ENCODE measurements at places on chromosomes 6 and 20.

DNA sequence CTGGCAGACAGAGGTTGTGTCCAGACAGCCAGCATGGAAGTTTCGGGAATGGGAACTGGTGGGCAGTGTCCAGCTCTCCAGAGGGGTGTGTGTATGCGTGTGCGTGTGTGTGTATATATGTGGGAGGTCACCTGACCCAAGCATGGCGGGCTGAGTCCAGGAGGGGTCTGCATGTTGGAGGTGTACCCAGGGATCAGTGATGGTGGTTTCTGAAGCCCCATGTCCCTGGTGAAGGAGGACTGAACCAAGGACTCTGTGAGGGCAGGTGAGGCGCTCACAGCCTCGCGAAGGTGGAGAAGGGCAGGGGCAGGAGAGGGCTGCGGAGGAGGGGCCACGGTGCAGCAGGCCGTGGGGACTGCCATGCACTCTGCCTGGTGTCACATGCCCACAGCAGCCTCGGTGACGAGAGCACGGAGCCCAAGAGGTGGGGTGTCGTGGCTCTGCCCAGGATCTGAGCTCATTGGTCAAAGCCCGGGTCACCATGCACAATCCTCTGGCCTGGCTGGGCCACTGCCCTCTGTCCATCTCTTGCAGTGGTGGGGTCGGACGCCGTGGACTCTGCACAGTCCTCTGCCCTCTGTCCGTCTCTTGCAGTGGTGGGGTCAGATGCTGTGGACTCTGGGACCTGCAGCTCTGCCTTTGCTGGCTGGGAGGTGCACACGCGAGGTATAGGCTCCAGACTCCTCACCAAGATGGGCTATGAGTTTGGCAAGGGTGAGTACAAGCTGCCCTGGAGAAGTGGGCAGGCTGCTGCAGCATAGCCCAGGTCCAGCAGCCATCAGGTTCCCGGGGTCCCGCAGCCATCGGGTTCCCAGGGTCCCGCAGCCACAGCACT, 2.1 kb upstream of the LIME1 start:
- DNase-seq: no peak

- DNase-seq: no peak
Measured at GRCh38 chr6:70651326-70651905, 16.3 kb upstream of the SMAP1 start.

- DNase-seq: no peak
Measured at GRCh38 chr20:44336086-44336485, 757 bp upstream of the R3HDML start.

- DNase-seq: no peak
Measured at GRCh38 chr20:44736170-44737021, 9.3 kb upstream of the KCNK15 start.

DNA sequence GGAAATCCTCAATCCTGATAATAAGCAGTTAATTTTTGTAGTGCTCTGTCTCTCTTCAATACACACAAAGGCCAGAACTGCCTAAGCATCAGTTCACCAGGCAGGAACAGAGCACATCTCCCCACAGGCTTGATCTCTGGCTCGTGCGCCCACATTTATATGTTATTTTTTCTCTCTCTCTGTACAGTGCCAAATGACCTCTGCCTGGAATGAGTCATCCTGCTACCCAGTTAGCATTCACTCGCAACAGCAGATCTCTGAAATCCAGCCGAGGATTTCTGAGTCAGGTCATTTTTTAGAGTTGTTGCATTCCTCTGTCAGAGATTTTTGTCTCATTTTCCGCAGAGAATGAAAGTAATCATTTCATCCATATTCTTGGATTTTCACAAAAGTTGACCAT, 107.1 kb downstream of the COL12A1 start:
- no peak for DNase-seq

Measured in activated CD8-positive, alpha-beta memory T cell treated with anti-CD3 and anti-CD28 coated beads for 4 hours (primary cell).